MV-4-11 (cell line): ENCODE measurements at places on chromosomes 2 and 18.

- DNase-seq, result peak; percentile 24
Observed at GRCh38 chr18:48679236-48679635, 140.4 kb downstream of the CTIF start.

DNA sequence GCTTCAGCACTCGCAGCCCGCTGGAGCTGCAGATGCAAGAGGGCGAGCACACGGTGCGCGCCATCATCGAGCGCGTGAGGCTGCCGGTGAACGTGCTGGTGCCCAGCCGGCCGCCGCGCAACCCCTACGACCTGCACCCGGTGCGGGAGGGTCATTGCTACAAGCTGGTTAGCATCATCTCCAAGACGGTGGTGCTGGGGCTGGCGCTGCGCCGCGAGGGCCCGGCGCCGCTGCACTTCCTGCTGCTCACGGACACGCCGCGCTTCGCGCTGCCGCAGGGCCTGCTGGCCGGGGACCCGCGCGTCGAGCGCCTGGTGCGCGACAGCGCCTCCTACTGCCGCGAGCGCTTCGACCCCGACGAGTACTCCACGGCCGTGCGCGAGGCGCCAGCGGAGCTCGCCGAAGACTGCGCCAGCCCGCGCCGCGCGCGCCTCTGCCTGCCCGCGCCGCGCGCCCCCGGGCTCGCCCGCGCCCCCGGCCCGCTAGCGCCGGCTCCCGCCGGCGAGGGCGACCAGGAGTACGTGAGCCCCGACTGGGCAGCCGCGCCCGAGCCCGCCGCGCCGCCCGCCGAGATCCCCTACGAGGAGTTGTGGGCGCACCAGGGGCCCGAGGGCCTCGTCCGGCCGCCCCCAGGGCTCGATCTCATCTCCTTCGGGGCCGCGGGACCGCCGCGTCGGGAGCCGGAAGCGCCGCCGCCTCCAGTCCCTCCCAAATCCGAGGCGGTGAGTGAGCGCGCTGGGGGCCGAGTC is 11.8 kb downstream of the GAREM2 start:
- DNase-seq, result peak; percentile 80

GRCh38 chr2:232941400-232941799 is 71.3 kb downstream of the SNORC start:
- no peak for DNase-seq

DNA sequence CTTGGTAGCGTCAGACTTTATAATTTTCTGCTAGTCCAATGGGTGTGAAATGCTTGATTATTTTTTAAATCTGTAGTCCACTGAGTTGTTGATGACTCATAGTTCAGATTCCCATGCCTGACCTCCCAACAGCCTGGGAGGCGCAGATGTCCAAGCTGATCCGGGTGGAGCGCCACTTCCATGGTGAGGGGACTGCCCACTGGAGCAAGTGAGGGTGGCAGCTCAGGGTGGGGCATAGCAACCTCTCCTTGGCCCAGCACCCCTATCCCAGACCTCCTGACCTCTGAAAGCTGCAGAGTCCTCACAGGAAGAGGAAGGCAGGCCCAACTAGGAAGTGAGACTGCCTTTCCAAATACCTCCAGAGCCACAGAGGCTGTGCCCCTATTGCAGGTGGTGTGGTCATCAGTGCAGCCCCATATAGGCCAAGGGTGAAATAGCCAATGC is 4.4 kb downstream of the MAL start:
- peak; percentile 71 for DNase-seq

DNA sequence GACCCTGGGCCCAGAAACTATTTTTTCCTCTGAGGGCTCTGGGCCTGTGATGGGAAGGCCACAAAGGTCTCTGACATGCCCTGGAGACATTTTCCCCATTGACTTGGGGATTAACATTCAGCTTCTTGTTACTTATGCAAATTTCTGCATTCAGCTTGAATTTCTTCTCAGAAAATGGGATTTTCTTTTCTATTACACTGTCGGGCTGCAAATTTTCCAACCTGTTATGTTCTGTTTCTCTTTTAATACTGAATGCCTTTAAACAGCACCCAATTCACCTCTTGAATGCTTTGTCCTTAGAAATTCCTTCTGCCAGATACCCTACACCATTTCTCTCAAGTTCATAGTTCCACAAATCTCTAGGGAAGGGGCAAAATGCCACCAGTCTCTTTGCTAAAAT is 241.0 kb downstream of the HNMT start:
- DNase-seq, result no peak

- DNase-seq, result no peak
Observed at GRCh38 chr2:8740136-8740535, 58.3 kb downstream of the ID2 start.

- no peak for DNase-seq
Observed at GRCh38 chr2:157572725-157573124, 55.9 kb downstream of the ACVR1C start.

- DNase-seq, result no peak
Observed at GRCh38 chr2:241862093-241862492, 3.4 kb upstream of the PDCD1 start.

DNA sequence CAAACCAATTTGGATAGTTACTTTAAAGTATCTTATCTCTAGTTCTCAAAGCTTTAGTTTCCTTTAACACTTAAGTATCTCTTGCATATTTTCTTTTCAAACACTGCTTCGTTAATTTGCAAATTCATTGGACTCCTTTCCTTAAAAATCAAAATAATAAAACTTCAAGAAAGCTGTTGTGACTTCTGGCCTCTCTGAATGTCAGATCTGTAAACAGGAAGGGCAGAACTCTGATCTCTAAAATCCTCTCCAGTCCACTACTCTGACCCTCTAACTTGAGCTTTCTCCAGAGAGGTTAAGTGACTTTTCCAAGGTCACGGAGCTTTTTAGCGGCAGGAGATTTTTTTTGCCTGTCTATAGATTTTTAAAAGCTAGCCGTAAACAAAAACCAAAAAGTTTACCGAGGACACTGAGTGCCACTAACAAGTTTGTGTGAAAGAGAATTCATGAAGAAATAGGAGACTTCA is 155.5 kb downstream of the TGIF1 start:
- no peak for DNase-seq

DNA sequence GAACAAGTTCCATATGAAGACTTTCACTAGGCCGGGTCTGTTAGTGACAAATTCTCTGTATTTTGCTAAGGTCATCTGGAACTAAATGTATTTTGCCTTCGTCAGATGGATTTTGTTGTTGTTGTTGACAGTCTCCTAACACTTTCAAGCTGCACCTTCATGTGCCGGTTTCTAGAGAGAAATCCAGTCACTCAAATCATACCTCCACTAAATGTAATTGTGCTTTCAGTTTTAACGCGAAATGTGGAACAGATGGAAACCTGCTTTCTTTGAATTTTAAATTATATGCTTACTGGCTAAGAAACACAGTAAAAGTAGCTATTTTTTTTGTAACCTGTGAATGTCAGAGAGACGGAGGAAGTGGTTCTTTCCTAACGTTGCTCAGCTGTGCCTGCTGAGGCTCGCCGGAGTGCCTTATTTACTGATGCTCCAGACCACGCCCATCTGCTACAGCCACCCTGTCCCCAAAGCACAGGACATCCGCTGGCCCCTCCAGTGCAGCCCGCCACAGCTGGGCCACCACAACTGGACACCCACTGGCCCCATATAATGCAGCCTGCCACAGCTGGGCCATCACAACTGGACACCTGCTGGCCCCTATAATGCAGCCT is 134.7 kb downstream of the PXDN start:
- DNase-seq, result no peak

DNA sequence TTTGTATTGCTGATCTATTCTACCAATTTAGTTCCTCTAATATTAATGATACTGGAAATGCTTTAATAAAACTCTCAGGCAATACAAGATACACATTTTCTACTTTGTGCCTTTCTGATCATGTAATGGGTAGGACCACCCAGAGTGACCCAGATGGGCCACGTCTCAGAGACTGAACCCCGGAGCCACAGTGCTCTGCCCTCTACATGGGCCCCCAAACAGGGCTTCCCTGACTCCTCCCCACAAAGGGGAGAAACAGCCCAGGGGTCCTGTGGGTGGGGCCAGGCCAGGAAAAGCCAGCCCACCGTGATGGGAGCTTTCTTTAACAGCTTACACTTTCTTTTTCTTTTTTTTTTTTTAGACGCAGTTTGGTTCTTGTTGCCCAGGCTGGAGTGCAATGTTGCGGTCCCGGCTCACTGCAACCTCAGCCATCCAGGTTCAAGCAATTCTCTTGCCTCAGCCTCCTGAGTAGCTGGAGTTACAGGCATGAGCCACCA is 18.4 kb downstream of the HDAC4 start:
- DNase-seq, result no peak

GRCh38 chr18:21483051-21483450 is 117.5 kb downstream of the ESCO1 start:
- DNase-seq, result no peak

GRCh38 chr2:6993229-6993640 is 76.0 kb downstream of the RNF144A start:
- no peak for DNase-seq

DNA sequence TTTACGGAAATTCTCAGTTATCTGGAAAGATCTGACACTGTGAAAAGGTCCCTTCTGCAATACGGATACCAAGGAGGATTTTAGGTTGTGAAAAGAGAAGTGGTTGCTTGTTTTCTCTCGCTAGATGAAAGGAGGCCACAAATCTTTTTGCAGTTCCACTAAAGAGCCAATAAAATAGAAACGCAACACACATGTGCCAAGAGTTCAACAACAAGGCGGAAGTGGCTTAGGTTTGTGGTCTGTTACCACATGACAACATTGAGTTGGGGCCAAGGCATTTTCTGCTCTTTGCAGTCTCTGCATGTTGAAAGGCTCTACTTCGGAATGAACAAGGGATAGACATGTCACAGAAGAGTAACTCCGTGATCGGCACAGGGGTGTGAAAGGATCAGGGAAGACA is 115.7 kb upstream of the OSR1 start:
- peak; percentile 99 for DNase-seq

DNA sequence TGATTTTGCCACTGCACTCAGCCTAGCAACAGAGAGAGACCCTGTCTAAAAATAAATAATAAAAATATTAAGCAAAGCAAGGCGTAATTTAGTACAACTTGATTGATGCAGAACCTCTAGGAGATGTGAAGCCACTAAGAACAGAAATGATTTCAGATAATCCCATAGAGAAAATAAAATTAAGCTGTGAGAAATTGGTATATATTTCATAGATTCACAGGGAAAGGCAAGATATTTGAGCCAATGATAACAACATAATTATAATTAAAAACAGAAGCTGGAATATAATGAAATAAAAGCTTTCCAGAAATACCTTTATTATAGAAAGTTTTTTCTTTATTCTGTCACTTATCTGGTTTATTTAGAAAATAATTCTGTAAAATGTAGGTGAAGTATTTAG is 88.9 kb upstream of the GULP1 start:
- DNase-seq, result no peak

- DNase-seq, result no peak
Observed at GRCh38 chr2:36477315-36477714, 120.7 kb downstream of the FEZ2 start.

DNA sequence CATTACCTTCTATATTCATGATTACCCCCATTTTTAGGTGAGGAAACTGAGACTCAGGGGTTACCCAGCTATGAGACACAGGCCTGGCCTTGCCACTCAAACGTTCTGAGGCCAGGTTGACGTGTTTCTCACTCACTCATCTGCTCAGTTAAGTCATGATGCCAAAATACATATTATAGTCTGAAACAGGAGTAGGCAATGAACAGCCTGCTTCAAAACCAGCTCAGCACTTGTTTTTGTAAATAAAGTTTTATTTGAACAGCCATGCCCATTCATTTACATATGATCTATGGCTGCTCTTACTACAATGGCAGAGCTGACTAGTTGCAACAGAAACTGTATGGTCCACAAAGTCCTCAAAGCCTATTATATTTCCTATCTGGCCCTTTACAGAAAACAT is 74.1 kb upstream of the SMAD2 start:
- DNase-seq, result no peak

DNA sequence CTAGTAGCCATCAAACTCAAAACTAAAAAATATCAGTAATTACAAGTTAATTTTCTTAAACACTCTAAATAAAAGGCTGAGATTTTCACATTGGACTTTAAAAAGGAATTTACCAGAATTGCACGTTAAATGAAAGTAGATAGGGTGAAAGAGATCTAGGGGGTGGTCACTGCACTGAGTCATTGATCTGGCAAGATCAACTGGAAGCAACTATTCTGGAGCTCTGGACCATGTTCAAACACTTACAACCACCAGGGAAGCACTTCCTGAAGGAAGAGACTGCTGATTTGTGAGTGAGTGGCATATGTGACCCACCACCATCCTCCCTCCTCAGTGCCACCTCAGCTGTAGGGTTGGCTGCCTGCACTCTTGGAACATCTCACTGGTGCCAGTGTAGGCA is 111.8 kb downstream of the UGGT1 start:
- DNase-seq, result no peak

GRCh38 chr2:199101487-199101886 is 356.3 kb downstream of the SATB2 start:
- DNase-seq, result no peak

DNA sequence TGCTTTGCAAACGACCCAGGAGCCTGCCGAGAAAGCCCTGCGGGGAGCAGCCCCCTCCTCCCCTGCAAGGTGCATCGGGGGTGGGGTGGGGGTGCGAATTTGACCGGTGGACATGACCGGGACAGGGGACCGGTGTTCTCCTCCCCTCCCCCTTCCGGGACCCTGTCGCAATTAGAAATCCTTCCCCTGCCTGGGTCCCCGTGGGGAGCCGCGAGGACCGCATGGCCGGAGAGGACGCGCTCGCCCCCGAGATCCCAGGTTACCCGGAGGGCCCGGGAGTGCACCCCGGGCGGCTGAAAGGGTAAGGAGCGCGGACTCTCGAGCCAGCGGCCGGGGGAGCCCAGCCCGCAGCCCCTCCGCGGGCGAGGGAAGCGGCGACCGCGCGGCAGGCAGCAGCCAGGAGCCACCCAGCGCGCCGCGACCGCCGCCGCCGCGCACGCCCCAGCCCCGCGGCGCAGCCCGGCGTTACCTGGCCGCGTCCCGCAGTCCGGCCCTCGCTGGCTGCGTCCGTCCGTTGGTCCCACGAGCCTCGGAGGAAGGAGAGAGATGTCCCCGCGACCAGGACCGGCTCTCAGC is 482 bp downstream of the DLGAP1 start:
- DNase-seq, result no peak

DNA sequence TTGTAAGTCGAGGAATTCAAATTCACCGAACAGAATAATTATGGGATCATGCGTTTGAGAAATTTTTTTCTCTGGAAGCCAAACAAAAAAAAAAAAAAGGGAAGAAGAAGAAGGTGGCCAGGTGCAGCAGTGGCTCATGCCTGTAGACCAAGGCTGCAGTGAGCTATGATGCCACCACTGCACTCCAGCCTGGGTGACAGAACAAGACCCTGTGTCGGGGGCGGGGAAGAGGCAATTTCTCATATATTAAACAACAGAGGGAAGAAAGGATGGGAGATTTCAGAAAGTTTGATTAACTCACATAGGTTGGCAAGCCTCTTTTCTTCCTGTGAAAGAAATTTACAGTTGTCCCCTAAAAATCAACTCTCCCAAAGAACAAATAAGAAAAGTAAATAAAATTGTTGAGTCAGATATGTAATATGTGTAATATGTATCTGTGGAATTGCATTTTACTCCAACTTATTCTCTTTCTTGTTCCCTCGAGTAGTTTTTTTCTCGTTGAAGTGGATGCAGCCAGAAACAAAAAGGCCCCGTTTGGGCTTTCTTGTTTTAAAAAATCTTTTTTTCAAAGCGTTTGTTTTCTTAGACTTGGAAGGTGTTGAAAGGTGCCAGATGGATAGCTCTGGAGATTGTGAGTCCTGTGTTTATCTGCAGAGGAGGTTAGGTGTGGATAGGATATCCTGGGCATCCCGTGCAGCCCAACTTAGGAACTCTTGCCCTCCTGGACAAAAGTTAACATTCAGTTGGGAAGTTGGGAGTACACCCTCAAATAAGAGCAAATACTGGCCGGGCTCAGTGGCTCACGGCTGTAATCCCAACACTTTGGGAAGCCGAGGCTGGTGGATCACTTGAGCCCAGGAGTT is 25.4 kb upstream of the FMNL2 start:
- DNase-seq, result no peak

- peak; percentile 33 for DNase-seq
Observed at GRCh38 chr2:101596333-101596732, 101.2 kb upstream of the MAP4K4 start.
